ENCODE measurements at places on chromosomes 2 and 18.

DNA sequence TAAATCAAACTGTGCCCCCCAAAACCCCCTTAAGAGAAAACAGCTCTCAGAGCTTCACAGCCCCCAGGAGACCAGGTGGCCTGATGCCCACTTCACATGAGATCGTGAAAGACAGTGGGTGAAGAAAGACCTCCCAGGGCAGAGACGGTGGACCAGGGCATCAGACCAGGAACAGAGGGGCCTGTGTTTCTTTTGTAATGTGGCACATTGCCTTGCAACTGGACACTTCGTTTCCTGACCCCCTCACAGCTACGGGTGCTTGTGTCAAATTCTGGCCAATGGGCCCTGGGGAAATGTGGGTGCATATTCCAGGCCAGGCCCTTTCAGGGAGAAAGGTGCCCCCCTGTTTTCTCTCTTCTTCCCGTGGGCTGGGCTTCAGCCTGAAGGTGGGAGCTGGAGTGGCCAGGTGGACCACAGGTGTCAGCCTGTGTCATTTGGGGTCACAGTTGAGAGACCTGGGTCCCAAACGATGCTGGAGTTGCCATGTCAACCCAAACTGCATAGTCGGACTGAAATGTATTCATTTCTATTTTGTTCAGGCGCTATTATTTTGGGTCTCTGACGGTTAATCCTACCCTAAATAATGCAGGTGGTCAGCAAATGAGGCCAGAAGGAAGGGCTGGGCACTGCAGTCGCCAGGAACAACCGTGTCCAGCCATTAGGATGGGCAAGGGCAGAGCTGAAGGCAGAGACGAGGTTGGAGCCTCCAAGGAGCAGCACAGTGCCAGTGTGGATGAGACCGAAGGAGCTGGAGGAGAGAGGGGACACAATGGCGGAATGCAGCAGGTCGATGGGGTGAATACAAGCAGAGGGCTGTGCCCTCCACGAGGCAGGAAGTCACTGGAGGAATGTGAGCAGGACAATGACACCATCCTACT is 338.2 kb downstream of the EIPR1 start:
- no peak for DNase-seq

- peak; percentile 38 for DNase-seq
Measured at GRCh38 chr18:46916551-46917107, 678 bp downstream of the PIAS2 start.

GRCh38 chr2:9824956-9825720 is 18.1 kb upstream of the TAF1B start:
- no peak for DNase-seq

GRCh38 chr18:79629606-79630005 is 50.0 kb upstream of the CTDP1 start:
- no peak for DNase-seq

DNA sequence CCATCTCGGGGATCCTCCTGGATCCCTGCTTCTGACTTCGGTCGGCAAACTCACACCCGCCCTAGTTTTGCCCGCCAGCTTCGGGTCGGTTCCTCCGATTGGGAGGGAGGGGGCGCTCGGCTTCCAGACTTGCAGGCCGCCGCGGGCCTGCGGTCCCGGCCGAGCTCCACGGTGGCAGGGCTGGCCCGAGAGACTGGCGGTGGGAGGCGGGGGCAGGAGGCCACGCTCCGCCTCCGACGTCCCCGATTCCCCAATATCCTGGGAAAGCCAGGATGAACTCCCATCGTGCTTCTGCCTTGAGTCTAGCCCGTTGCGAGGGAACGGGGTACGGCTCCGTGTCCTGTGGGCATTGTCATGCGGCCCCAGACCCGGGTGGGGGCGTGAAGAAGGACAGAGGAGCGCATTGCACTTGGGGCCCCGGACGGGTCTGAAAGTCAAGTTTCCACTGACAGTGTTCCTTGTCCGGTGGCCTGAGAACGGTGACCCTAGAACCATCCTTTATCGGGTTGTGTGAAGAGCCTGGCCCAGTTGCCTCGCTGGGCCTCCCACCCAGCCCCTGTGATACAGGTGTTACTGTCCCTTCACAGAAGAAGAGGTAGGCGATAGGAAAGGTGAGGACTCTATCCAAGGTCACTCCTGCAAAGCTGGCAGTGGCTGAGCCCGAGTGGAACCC is 2.4 kb upstream of the INHBB start:
- DNase-seq, result peak; percentile 46

DNA sequence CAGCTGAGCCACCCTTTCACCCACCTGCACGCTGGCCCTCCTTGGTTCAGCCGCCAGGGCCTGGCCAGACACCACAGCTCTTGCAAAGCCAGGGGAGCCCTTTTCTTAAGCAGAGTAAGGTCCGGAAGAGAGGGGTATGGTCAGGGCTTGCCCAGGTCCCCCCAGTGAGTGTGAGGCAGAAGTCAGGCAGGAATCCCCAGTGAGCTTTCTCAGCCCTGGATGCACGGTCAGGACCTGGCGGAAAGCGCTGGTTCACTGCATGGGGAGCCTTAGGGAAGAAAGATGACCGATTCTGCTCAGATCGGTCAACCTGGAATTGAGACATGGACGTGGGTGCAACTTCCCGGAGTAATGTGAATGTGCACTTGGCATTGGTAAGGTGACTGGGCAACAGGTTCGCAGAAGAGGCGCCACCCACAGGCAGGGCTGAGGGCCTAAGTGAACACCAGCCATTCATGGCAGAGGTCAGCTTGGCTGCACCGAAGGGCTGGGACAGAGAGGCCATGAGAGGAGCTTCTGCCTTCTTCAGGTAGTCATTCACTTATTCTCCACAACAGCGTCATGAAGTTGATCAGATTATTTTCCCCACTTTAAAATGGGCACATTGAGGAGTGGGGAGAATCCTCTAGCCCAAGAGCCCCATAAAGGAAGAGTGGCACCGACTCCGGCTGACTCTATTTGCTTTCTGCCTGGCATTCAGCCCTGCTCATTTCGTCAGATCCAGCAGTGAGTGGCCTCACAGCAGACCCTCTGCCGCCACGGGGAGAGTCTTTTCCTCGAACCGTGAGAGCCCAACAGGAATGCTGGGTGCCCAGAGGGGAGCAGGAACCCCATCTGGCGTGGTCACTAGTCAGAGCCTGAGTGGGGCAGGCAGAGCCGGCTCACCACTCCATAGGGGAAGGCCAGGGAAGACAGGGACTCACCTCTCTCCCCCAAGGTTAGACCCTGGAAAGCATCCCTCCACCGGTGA is 35.8 kb downstream of the SCTR start:
- no peak for DNase-seq

GRCh38 chr2:120766470-120767351 is 31.0 kb downstream of the GLI2 start:
- no peak for DNase-seq
